A549 (cell line): ENCODE measurements at places on chromosomes 3 and 15. TPM values are rescaled to one million over a fixed set of nuclear protein-coding genes. Genes with fewer than 3 reads are reported as not detected.

DNA sequence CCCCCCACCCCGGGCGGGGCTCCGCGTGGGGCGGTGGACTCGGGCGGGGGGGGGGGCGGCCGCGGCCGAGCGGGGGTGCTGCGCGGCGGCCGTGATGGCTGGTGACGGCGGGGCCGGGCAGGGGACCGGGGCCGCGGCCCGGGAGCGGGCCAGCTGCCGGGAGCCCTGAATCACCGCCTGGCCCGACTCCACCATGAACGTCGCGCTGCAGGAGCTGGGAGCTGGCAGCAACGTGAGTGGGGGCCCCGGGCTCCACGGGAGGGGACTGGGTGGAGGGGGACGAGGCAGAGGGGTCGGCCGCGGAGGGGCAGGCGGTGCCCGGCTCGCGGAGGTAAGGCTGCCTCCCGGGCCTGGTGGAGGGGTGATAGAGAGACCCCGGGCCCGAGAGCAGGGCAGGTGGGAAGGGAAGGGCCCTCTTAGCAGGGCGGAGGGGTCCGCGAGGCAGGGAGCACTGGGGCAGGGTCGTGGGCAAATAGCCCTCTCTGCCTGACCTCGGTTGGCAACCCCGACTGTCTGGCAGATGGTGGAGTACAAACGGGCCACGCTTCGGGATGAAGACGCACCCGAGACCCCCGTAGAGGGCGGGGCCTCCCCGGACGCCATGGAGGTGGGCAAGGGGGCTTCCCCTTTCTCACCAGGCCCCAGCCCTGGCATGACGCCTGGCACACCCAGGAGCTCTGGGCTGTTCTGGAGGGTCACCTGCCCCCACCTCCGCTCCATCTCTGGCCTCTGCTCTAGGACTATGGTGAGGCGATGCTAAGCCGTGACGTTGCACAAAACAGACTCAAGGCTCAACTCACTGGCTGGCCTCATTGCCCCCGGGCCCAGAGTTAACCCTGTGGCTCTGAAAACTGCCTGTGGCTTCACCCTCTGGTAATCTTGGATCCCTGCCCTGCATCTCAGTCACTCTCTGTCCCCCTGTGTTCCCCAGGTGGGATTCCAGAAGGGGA lies at the start of gene ECE2:
Gene ECE2, plus strand, starts transcription at position 62 of the 950 bp plus-strand sequence. Its CDS starts 132 bp downstream, at position 194.
- DNase-seq: no peak

DNA sequence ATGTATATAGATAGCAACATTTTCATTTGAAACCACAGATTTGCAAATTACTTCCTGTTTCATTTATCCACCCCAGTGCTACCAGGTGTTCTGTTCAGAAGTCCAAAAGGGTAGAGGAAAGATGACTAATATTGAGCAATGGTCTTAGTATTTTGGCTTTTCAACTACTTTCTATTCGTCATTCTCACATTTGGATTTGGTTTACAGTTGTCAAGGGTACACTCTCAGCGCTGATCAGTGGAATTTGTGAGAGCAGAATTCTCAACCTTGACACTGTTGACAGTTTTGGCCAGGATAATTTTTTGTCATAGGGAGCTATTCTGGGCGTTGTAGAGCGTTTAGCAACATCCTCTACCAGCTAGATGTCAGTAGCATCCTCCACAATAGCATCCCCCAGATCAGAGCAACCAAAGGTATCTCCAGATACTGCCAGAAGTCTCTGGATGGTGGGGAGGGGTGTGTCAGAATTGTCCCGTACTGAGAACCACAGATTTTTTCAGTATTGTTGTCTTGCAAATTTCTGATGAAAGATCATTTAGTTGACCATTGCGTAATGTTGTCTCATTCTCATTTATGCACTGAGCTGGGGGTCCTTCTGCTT lies 4.2 kb downstream of the HMCES start:
- no peak for DNase-seq

DNA sequence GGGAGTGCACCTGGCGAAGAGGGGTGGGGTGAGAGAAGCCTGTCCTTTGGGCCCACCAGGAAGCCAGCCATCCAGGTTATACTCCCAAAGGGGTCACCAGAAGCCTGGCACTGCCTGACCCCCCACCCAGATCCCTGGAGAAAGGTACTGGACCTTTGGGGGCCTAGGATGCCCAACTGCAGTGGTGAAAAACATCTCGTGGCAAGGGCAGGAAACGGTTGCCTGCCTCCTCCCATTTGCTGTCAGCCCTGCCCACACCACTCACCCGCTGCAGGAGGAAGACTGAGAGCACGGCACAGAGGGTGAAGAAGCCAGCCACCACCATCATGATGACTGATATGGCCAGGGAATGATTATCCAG lies 2.2 kb upstream of the ULK3 start:
- no peak for DNase-seq

The RTP3 gene
- not detected in 3 replicates for polyA plus RNA-seq

The P2RY1 gene
- 0.17 to 0.20 TPM (median 0.20 TPM) in 3 replicates for polyA plus RNA-seq

- DNase-seq: peak; percentile 30
These were observed 131.7 kb downstream of the TNIK start for GRCh38 chr3:171328419-171329082.

- no peak for DNase-seq
These were observed 15.5 kb downstream of the ZDHHC3 start for GRCh38 chr3:44960387-44961026.

DNA sequence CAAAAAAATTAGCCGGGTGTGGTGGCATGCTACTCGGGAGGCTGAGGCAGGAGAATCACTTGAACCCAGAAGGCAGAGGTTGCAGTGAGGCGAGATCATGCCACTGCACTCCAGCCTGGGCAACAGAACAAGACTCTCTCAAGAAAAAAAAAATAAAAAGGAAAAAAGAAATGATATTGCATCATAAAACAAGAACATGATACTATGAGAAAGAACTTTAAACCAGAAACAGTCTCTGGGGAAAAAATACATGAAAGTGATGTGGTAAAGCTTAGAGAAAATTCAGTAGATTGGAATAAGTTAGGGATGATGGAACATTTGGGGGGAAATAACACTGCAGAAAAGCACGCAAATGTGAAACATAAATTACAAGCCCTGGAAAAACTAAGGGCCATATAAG lies 54.7 kb downstream of the CRYGS start:
- no peak for DNase-seq

- no peak for DNase-seq
These were observed 30.0 kb upstream of the SLC2A2 start for GRCh38 chr3:171056528-171056927.

DNA sequence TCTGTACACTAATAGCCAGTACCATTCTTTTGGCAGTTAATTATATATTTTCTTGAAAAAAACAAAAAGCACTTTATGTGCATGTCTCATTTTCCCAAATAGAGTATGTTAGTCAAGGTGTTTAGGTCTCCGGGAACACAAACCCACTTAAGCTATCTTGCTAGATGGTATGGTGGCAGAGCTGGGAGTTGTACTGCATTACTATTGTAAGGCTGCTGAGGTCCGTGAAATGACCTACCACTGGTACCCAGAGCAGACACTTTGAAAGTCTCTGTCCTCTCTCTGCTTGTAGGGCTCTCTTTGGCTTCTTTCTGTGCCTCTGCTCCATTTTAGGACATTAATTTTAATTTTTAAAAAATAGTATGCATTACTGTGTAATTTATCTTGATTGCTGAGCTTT lies 8.8 kb downstream of the TMOD3 start:
- no peak for DNase-seq

GRCh38 chr3:196323691-196324090 lies 5.7 kb upstream of the DYNLT2B start:
- no peak for DNase-seq

DNA sequence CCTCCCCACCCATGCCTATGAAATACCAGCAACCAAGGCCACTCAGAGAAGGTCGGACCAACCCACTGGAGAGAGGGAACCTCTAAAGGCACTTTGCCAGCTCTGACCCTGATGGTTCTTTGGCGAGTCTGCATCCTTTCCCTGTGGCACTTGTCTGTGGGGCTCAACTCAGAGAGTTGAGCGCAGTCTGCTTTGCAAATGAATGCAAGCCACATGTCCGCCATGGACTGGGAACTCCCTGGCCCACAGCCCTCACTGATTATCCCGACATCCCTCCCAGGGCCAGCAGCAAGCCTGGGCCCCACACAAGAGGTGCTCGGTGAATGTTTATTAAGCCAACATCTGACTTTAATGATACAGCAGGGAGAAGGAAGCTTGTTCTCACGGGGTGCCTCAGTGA lies 55.5 kb upstream of the HES1 start:
- DNase-seq: no peak

DNA sequence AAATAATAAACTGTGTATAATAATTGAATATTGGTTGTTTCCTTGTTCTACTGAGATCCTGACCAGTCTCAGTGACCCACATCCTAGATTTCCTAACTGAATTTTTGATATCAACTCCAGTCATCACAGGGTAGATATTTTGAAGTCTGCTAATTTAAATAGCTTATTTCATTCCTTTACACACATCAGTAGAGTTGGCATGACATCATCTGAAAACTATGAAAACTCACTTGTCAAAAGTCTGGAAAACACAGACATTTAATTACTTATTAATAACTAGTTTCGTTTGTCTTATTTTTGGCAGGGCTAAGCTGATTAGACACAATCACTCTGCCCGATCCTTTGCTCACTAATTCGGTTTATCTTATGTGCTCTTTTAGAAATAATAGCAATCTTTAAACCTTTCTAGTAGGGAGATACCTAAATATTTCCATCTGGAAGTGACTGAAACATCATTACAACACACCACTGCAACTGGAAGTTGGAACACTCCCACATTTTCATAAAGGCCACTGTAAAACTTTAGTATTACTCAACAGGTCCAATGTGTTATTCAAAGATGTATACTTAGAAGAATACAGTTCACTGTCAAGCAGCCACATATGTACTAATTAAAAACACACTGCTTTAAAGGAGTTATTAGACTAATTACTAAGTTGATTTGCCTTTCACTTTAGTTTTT lies 198.4 kb upstream of the ZNF717 start:
- no peak for DNase-seq

GRCh38 chr3:36540888-36541518 lies 160.7 kb downstream of the STAC start:
- peak; percentile 35 for DNase-seq

The SCAMP5 gene
- 13.7 to 16.2 TPM (median 15.0 TPM) in 3 replicates for polyA plus RNA-seq

DNA sequence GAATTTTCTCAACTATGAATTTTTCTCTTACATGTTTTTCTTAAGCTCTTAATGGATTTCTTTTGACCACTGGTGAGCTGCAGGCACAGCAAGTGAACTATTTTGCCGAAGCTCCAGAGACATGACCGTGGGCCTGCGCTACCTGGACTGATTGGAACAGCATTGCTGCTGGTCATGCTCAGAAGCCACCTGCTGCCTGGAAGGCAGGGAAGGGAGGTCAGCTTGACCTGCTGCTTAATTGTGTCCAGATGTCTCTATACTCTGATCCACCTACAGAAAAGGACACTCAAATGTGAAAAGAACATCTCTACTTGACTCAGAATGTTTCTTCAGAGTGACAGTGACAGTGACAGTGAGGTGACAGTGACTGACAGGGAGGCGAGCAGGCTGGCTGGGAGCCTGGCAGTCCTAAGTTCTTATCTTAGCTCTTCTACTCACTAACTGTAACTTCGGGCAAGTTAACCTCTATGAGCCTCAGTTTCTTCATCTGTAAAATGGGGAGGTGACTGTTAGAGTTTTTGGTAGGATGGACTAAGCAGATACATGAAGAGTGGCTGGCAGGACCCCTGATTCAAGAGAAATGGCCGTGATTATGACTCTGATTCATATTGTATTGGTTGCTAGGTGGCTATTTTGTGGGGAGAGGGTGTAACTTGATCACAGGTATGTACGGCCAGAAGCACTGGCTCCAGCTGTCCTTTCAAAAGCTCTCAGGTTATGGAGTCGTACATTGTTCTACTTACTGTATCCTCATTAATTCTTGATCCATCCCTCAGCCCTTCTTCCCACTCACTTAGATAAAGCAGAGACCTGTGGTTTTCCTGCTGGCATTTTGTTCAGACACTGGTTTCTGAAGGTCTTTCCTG lies 54.8 kb upstream of the DLG1 start:
- no peak for DNase-seq

The FAN1 gene
- polyA plus RNA-seq: 17.4 to 18.2 TPM (median 17.4 TPM) in 3 replicates

DNA sequence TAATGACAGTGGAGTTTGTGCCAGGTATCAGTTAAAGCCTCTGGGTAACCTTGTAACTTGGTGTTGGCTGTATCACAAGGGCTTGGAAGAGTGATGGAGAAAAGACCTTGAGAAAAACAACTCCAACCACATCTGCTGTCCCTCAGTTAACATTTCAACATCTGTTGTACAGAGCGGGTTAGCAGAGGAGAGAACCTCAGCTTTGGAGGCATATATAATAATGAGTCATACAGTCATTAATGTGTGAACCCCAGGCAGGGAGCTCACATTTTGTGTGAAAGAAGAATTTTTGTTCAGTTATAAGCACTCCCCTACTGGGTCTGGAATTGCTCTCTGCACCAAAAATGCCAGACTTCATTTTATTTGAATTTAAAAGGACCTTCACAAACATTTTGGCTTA lies 439.5 kb downstream of the PDCD6IP start:
- DNase-seq: no peak

GRCh38 chr3:94159062-94159828 lies 96.4 kb downstream of the NSUN3 start:
- DNase-seq: peak; percentile 13

- no peak for DNase-seq
These were observed 81.7 kb upstream of the UMPS start for GRCh38 chr3:124648551-124648950.

DNA sequence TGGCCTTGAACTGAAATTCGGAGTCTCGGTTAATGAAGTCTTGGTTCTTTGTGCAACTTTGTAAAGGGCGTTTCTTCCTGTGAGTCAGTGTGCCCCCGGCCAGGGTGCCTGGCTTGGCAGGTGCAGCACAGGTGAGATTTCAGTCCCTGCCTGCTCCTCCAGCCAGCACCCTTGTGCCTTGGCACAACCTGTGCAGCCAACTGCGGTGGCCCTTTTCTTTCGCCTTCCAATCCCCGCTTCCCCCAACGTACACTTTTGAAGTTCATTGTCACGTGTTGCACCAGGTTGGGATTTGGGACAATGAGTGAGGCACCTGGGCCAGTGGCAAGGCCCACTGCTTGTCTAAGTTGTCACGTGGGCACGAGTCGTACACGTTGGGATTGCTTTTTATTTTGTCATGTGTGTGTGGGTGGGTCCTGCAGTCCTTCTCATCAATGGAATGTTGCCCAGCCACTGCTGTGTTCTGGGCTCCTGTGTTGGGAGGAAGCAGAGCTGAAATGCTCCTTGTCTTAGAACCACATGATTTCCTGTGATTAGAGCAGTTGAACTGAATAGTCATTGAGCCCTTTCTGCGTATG lies 242.9 kb upstream of the BHLHE40 start:
- DNase-seq: no peak

GRCh38 chr3:27568393-27568792 lies 84.2 kb upstream of the SLC4A7 start:
- DNase-seq: no peak

DNA sequence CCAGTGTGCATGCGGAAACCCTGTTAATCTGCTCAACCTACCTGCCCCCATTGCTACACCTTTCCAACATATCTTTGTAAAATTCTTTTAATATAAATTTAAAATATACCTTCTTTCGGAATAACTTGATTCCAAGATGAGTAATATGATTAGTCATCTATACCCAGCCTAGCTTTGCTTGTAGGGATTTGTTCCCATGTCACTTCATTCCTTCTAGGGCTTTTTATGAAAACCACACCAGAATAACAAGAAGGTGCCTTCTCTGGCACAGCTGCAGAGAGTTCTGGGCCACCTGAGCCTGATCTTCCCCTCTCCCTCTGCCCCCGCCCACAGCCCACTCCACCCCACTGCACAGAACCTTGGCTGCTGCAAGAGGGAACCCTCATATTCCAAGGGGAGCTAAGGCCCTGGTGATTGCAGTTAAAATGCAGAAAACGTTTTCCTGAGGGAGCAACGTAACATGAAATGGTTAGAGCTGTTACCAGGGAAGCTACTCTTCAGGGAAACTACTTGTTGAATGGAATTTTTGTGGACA lies 38.6 kb upstream of the HACD2 start:
- DNase-seq: no peak

GRCh38 chr3:64870876-64871646 lies 183.3 kb upstream of the ADAMTS9 start:
- no peak for DNase-seq
